ENCODE measurements at places on chromosomes 7 and 10.

- no peak for DNase-seq
Observed at GRCh38 chr7:131052285-131052904, 275.3 kb upstream of the MKLN1 start.

DNA sequence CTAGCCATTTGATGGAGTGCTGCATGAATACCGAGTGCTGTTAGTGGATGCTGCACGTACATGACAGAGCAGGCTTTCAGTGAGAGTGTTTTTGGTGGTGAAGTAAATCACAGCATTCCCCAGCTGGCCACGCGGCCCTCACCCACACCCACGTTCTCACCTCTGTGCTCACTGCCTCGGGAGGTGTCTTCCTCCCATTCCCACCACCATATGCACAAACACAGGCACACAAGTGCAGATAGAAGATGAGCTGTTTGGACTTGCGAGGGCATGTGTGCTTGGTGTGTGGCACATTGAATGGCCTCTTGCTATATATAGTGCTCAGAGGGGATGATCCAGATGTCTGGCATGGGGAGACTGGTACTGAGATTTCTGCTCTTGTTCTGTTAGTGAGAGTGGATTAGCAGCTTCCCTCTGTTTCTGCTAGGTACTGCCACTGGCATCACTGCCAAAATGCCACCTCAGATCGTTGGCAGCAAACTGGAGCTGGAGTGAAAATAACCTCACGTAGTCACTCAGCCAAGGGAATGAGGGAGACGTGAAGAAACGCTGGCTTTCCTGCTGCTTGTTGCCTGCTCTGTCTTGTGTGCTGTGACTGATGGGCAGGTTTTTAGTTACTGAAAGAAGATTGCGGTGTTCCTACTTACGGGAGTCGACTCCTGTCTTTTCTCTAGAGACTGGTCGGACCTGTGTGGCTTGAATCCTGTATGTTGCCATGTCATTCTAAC lies 19.1 kb downstream of the DNAJB6 start:
- DNase-seq: no peak

DNA sequence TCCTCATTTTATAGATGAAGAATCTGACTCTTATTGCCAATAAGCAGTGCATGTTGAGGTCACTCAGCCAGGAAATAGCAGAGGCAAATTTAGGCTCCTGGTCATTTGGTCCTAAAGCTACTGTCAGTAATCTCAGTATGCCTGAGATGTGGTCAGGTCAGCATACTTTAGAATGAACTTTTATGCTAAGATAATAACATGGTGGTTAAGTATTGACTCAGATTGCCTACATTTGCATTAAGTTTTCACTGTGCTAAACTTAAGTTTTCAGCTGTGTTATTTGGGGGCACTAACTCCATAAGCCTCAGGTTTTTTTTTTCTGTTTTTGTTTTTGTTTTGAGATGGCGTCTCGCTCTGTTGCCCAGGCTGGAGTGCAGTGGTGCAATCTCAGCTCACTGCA lies 35.9 kb upstream of the CCSER2 start:
- no peak for DNase-seq

DNA sequence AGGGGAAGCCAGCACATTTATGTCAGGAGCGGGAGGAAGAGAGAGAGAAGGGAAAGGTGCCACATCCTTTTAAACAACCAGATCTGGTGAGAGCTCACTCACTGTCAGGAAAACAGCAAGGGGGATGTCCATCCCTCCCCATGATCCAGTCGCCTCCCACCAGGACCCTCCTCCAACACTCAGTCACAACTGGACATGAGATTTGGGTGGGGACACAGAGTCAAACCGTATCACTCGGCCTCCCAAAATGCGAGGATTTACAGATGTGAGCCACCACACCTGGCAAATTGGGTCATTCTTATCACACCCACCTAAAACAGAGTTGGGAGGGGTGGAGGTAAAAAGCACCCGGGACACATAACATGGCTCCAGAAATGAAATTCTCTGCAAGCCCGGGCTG lies 41.0 kb downstream of the CARD11 start:
- no peak for DNase-seq

DNA sequence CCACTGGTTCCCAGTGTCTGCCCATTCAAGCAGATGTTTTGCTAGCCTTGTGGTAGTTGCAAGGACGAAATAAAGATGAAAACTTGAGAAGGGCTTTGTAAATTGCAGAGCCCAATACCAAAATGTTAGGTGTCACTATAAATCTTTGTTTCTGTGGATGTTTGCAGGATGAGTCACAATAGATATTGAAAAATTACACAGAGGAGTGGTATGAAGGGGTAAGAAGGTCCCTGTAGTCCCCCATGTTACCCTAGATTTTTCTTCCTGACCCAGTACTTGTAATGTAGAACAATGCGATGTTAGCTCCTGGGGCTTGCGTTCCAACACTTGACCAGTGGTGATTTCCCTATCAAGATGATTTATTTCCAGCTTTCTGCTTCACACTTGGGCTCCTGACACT lies 102.6 kb upstream of the LYZL1 start:
- DNase-seq: no peak

GRCh38 chr7:119065966-119066365 lies 841.5 kb downstream of the ANKRD7 start:
- no peak for DNase-seq

DNA sequence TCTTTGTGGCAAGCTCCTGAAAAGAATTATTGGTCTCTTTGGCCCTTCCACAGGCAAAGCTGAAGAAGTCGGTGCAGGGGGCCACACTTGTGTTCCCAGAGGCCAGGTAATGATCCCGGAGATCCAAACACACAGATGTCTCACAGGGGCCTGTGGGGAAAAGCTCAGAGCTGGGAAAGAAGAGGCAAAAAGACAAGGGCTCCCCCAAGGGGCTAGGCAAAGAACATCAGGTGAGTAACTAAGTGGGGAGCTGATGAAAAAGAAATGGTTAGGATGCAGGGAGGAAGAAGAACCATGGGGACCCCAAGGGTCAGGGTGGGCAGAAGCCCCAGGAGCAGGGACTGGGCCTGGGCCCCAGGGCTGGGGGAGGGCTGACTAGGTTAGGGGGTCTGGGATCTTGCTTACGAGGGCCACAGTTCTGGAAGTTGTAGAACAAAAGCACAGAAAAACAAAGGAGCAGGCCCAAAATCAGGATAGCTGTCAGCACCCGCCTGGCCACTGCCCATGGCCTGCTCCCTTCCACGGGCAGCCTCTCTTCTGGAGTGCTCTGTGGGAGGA lies 1.1 kb downstream of the KEL start:
- no peak for DNase-seq

DNA sequence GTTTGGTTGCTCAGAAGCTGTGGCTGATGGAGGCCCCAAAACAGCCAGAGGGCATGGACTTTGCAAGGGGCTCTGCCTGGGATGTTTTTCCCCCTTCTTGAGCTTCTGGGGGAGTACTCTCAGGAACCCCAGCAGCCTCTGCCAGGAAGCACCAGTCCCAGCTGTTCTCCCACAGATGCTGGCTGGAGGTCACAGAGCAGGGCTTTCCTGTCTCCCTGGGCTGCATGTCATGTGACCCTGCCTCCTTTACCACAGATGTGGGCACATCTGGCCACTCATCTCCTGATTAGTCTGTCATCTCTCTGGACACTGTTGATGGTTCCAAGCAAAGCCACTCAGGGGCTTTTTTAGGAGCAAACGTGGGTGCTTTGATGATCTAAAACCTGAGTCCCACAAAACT lies 136.7 kb downstream of the NEURL1 start:
- DNase-seq: no peak

- no peak for DNase-seq
Observed at GRCh38 chr10:118139321-118139720, 92.6 kb upstream of the RAB11FIP2 start.

DNA sequence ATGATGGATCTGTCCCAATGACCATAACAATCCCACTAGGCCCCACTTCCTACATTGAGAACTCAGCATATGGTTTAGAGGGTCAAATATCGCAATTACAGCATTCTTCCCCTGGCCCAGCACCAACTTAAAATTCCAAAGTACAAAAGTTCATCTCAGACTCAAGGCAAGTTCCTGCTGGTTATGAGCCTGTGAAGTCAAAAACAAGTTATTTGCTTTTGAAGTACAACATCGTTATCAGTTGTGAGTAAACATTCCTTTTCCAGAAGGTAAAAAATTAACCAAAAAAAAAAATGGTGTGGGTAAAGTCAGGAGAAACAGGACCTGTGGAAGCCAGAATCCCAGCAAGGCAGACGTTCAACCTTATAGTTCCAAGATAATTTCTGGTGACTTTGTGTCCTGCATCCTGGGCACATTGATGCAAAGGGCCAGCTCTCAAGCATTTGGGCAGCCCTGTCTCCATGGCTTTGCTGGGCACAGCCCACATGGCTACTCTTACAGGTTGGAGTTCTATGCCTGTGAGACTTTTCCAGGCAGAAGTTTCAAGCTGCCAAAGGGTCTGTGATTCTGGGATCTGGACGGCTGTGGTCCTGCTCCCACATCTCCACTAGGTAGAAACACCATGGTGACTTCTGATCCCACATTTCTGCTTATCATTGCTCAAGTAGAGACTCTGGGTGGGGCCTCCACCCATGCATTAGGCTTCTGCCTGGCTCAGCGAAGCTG lies 37.5 kb downstream of the AKR1C8 start:
- no peak for DNase-seq

DNA sequence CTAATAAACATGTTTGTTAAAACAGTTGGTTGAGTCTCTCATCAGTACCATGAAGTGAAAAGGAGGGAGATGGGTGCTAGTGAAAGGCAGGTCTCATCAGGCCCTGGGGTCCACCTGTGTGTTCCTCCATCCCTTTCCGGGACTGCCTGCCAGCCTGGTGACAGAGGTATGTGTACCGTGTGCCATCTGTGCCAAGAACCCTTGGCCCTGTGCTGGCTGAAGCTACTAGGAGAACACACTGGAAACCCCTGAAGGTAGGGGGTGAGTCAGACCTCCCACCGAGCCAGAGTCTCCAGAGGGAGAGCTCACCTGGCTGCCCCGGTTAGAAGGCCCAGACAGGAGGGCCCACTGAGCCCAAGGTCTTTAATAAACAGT lies 2.3 kb downstream of the DDIT4 start:
- no peak for DNase-seq

DNA sequence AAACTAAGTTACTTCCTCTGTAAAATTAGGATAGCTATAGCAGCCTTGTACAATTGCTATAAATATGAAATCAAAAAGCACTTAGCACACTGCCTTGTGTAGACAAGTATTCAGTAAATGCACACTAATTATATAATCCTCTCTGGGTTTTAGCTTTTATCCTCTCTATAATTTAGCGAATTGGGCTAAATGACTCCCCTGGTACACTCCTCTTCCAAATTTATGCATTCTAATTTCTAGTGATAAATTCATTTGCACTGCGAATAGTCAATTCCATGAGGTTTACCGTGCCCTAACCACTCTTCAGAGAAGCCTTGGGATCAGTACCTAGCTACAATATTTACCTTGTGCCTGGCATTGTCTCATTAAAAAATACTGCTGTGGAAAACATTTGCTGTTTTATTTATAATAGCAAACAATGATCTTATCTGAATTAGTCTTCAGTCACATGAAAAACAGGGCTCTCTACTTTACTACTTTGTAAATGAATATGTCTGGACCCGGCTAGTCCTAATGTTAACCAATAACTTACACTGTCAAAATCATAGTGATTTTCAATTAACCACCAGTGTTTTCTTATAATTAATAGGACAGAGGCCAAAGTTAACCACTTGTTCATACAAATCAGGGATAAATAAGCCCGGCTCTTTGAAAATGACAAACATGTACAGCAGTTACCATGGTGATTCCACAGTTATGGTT lies 577.9 kb downstream of the IPMK start:
- no peak for DNase-seq
